ENCODE measurements at places on chromosomes 4 and X.

GRCh38 chr4:3720466-3720865, 45.7 kb upstream of the ADRA2C start:
- no peak for DNase-seq

DNA sequence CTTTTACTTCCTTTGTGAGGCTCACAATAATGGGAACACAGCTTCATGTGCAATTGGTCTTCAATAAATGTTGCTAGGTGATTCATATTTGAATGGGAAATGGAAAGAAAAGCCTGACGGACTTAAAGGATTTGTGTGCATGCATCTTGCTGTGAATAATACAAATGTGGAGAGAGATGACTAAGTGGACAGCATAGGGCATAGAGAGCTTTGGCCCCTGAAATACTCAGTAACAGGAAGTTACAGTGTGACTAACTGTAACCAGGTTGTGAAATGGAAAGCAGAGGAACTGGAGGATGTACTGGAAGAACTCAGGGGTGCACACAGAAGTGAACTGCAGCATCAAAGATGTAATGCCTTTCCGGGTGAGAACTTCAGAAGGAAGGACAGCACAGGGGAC, 206.7 kb downstream of the MGST2 start:
- no peak for DNase-seq

DNA sequence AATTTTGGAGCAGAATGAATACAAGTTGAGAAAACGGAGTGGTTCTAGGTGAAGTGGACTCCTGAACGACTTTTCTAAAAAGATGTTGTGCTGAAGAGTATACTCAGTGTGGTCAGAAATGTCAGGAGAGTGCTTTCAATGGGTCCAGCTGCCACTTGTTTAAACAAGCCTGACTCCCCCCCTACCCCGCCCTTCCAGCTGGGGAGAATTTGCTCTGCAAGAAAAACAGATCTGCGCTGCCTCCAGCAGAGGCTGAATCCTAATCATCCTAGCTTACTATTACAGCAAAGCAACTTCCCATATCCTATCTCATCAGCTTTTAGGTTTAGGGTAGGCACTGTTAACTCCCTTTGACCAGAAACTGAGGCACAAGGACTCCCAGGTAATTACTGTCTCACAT, 1.9 kb downstream of the MAP3K15 start:
- no peak for DNase-seq

DNA sequence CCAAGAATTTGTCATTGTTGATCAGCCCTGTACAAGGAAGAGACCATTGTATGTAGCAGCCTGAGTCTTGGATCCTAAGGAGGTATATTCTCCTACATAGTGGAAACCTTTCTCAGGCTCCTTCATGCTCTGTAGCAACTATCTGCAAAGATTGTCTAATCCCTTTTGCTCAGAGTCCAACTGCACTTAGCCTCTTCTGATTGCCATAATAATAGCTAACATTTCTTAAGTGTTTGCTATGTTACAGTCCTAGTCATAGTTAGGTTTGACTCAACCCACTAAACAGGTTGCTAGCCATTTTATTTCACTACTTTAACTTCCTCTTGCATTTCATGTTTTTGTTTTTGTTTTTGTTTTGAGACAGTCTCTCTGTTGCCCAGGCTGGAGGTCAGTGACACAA, 50.8 kb upstream of the SLC16A2 start:
- DNase-seq: no peak

GRCh38 chr4:86484241-86484640, 109.9 kb upstream of the PTPN13 start:
- DNase-seq: no peak

GRCh38 chrX:43557792-43558191, 98.3 kb upstream of the MAOA start:
- DNase-seq: peak; percentile 74

DNA sequence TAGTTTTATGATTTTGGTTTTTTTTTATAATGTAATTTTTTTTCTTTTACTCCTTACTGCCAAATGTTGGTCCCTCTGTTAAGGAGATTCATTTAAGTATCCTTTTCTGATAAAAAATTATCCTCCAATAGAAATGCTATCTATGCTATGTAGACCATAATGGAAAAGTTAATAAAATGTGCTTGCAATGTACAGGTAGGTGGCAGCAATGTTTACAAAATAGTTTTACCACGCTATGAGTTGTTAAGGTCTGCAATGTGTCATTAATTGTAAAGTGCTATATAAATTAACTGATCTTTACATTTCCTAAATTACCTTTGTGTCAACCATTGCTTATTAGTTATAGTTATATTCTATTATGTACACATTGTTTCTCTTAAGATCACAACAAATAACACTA, 3.8 kb upstream of the CENPC start:
- DNase-seq: peak; percentile 72

- DNase-seq: no peak
Observed at GRCh38 chr4:45353161-45353560, 626.8 kb upstream of the GNPDA2 start.
